ENCODE measurements at places on chromosomes 13 and 19.

- no peak for DNase-seq
Measured at GRCh38 chr19:1585243-1585580, 7.5 kb downstream of the MBD3 start.

- no peak for DNase-seq
Measured at GRCh38 chr19:38792250-38793111, 3.5 kb downstream of the LGALS7B start.

DNA sequence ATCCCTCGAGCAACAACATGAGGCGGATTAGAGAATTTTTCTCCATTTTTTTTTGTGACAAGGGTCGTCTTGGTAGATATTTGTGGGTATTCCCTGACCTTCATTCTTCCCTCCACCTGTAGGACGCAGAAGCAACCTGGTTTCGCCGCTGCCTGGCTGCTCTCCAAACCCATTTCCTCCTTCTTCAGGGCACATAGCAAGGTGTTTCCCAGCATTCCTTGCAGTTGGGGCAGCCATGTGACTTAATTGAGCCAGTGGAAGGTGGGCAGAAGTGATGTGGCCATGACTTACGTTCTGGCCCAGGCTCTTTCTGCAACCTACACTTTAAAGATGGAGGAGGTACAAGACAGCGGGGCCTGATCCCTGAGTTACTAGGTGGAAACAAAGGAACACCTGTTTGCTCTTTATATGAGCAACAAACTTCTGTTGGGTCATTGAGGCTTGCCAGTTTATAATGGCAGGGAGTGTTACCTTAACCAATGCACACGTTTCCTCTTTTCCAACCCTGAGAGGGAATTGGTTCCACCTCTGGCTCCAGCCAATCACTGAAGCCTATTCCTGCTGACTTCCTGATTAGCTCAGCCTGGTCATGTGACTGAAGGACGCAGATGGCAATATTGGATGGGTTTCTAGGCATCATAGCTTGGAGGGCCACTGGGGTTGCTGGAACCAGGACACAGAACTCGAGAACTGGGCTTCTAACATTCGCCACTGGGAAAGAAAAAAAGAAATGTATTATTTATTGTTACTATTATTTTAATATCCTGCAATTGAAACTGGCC is 30.8 kb upstream of the ZNRF4 start:
- peak; percentile 54 for DNase-seq

- DNase-seq: no peak
Measured at GRCh38 chr19:3039125-3039524, 10.0 kb upstream of the TLE2 start.

DNA sequence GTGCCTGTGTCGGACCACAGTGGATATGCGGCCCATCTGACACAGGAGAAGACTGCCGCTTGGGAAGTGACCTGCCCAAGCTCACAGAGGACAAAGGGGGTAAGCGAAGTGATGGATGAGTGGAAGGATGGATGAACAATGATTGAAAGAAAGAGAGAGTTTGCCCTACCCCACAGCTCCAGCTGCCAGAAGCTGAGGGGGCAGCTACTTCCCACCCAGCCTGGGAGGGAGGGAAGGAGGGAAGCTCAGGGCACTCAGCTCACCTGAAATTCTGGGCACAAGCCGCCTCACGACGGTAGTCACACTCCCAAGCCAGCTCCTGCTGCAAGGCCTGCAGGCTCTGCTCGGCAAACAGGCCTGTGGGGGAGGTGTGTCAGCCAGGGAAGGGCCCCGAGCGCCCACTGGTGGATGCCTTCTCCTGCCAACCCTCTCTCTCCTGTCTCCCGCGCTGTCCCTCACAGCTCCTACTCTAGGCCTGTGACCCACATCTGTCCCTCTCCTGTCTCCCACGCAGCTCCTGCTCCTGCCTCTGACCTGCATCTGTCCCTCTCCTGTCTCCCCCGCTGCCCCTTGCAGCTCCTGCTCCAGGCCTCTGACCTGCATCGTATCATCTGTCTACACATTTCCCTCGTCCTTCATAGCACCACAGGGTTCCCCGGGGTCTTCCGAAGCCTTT is 12.0 kb upstream of the NUMBL start:
- peak; percentile 79 for DNase-seq

GRCh38 chr13:61110732-61111131 is 304.9 kb downstream of the PCDH20 start:
- no peak for DNase-seq

DNA sequence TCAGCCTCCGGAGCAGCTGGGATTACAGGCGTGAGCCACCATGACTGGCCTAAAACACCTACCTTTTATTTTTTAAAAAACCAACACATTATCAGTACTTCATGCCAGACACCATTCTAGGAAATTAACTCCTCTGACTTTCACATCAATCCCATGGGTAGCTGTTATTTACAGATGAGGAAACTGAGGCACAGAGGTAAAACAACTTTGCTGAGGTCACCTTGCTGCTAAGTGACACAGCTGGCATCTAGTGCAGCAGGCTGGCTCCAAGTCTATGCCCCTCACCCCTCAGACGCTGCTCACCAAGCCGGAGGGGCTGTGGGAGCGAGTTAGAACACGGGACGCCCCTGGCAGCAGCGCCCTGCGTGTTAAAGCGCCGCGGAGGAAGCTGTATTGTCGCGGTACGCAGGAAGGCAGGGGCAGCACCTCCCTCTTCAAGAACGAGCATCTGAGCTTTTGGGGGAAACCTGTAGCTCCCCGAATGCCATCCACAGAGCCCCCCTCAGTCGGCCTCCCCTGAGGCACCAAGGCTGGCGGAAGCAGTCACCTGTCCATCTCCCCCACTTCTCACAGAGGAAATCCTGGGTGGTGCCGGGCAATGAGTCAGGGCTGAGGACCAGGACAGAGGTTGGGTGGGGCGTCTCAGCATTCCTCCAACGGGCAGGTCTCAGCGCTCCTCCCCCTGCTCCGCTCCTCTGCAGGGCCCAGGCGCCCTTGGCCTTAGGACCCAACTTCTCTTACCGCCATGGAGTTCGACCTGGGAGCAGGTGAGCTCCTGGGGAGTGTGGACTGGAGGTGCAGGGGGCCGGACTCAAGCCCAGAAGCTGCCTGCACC is at the start of gene C19orf33:
Gene C19orf33 (plus strand): TSS at position 735 of the 835 bp plus-strand sequence. CDS start 11 bp downstream, at position 746.
- no peak for DNase-seq

DNA sequence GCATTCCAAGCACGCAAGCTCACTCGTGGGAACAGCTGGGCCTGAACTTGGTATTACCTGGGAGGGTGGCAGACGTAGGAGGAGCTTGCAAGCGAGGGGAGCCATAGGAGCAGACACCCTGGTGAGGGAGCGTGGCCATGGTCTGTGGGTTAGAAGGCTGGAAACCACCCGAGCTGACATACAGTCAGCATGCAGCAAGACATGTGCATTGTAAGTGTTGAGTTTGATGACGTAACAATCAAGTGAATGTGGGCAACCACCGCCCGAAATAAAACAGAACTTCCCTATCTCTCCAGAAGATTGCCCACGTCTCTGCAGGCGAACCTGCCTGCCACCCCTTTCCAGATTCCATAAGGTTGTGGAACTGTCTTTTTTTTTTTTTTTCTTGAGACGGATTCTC is 26.8 kb downstream of the UBXN6 start:
- no peak for DNase-seq

GRCh38 chr13:33494596-33495204 is 209.1 kb upstream of the STARD13 start:
- DNase-seq: no peak

DNA sequence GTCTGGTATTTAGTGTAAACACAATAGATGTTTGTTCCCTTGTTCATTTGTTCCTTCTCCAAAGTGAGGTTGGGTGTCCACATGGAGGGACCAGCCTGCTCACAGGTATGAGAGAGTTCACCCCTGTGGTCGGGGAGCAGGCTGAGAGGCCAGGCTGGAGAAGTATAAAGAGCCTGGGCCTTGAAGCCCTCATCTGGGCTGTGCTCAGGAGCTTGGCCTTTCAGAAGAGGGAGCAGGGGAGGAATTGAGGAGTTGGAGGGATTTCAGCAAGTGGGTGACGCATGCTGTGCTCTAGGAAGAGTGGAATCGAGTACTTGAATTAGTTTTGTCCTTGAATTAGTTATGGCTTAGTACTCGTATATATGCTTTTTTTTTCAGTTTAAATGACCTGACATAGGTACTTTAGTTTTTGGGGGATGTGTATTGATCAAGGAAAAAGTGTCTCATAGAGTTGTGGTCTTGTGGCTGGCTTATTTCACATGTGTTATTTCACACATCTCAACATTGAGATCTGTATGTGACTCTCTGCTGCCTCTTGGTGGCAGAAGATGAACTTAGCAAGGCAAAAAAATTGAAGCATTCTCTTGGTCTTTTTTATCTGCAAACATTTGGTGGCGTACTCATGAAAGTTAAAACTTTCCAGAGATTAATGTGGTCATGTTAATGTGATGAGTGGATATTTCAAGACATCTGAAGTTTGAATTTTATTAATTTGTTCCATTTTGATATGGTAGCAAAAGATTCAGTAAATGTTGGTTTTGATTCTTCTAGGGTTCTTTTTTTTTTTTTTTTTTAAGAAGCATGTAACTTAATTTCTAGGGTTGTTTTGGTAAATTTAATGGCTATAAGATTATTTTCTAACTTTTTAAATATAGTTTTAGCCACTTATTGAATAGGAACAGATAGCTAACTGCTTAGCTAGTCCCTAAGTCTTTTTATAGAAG is 54.3 kb downstream of the SLAIN1 start:
- peak; percentile 84 for DNase-seq

- no peak for DNase-seq
Measured at GRCh38 chr13:93235258-93236015, 8.8 kb downstream of the GPC6 start.

DNA sequence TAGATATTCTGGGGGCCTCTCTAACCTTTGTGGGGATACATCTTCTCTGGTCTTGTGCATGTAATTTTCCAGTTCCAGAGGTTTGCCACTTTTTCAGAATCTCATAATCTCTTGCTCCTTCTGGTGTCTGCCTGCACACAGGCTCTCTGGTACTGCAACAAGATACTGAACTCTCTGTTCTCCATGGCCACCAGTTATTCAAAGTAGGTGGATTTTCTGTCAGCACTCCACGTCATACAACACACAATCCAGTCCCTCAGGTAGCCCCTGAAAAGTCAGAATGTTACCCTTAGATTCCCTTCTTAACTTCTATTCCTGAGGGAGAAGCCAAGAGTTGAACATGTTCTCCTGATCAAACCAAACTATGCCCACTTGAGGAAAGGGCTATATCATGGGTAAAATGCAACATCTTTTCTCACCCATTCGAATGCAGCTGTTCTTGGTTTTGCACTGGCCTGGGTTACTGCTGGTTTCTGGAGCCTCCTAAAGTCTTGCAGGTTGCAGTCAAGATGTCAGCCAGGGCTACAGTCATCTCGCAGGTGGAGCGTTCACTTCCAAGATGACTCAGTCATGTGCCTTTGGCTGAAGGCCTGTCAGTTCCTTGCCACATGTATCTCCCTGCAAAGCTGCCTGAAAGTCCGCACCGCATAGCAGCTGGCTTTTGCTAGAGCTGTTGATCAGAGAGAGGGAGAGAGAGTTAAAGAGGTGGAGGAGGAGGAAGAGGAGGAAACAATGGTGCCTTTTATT is 57.7 kb upstream of the TUBA3C start:
- DNase-seq: no peak

GRCh38 chr19:40241809-40242384 is 15.4 kb upstream of the CCNP start:
- no peak for DNase-seq

GRCh38 chr19:13841962-13842290 is 35.0 kb upstream of the NANOS3 start:
- peak; percentile 83 for DNase-seq

DNA sequence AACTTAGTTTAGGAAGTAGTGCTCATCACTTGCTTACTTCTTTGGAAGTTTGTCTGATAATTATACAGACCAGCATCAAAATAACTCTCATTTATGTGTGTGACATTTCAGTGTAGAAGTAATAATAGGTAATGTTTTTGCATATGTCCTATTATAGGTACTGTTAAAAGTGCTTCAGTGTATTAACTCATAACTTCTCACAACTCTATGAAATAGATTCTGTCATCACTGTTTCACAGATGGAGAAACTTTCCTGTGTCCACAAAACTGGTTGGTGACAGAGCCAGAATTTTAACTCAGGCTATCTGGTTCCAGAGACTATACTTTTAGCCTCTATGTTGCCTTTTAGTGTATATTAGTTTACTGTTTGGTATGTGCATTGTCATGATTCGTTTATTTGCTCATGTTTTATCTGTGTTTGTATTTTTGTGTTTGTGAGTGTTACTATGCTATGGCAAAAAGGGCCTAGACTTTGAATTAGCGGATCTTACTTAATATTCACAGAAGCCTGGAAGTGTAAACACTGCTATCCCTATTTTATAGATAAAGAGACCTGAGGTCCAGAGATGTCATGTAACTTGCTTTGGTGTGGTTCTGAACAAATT is 12.7 kb downstream of the LPAR6 start:
- DNase-seq: no peak

DNA sequence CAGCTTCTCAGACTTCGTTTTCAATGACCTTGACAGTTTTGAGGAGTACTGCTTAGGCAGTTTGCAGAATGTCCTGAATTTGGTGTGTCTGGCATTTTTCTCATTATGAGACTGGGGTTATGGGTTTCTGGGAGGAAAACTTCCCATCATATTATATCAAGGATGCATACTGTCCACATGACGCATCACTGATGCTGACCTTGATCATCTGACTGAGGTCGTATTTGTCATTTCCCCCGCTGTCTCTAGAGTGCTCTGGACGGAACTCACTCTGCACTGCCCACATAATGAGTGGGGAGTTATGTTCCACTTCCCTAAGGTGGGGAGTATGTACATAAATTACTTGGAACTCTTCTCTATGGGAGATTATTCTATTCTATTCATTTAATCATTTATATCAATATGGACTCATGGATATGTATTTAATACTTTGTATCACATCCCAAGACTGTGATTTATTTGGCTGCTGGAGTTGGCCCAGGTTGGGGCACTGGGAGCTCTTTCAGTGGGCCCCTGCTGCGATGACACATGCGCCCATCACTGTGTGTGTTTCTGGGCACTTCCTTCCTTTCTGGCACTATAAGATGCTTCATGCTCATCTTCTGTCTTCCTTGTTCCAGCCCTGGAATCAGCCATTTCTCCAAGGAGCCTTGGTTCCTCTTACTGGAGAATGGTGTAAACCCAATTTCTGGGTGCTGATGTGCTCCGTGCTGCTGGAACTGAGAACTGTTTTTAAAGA is 138.6 kb downstream of the MIPEP start:
- DNase-seq: no peak

GRCh38 chr19:47321630-47322029 is 10.3 kb upstream of the C5AR2 start:
- DNase-seq: no peak

- no peak for DNase-seq
Measured at GRCh38 chr19:31911577-31911976, 433.8 kb upstream of the ZNF507 start.

- no peak for DNase-seq
Measured at GRCh38 chr19:45336696-45337251, 3.8 kb upstream of the KLC3 start.

DNA sequence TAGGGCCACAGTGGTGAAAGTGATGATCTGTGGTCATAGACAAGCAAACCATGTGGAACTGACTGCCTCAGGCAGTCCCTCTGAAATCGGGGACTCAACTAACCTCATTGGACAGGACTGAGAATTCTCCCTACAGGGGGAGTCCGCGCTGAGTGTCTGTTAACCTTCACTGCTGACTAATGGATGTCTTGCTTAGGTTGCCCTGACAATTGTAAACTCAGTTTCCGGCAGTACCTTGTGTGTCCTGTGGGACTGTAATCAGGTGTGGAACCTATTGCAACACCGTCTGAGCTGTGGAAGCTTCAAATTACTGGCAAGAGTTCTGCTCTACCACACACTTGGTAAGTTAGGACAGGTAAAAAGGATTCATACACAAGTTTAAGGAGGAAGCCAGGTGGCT is 21.8 kb downstream of the ZNF77 start:
- DNase-seq: no peak
